ENCODE measurements at places on chromosomes 4 and X. TPM values are rescaled to one million over a fixed set of nuclear protein-coding genes. Genes with fewer than 3 reads are reported as not detected.

Gene CWH43
- total RNA-seq: not detected

Gene EREG
- 1.1 TPM for total RNA-seq

Gene DOK7
- 8.8 TPM for total RNA-seq

Gene RAB33A
- total RNA-seq: not detected

DNA sequence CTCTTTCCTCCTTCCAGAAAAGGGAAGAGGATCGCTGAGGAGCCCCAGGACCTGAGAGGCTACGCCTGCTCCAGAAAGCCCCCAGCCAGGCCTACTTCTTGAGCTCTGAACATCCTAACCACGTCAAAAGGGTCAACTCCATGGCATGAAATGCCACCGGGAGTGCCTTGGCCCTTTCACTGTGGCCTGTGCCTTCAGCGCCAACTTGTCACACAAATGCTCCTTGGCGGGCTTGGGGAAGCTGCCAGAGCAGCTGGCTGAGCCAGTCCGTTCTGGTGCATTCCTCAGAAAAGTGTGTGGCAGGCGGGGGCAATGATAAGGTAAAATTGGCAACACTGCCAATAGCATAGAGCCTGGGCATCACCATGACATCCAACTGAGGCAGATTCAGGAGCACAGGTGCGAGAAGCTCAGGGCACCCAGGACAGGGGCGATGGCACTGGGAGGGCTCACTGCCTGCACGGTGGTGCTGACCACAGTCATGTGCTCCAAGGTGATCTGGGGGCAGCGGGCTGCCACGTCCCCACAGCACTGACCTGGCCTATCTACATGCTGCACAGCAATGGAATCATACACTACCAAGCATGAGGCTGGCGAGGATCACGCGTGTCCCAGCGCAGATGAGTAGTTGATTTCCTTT lies 12.1 kb upstream of the TREX2 start:
- no peak for DNase-seq

DNA sequence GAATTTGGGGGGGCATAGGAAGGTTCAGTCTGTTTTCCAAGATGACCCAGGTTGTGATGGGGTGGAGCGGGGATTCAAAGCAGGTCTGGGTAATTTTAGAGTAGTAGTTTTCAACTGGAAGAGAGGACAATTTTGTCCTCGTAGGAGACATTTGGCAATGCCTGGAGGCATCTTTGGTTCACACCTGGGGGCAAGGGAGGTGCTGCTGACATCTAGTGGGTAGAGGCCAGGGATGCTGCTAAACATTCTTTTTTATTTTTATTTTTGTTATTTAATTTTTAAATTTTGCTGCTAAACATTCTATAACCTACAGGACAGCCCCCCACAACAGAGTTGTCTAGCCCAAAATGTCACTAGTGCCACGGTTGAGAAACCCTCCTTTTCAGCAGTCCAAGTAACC lies 1.9 kb downstream of the RAB9A start:
- DNase-seq: no peak

- DNase-seq: no peak
Observed at GRCh38 chr4:38386005-38386551, 277.9 kb upstream of the KLF3 start.

DNA sequence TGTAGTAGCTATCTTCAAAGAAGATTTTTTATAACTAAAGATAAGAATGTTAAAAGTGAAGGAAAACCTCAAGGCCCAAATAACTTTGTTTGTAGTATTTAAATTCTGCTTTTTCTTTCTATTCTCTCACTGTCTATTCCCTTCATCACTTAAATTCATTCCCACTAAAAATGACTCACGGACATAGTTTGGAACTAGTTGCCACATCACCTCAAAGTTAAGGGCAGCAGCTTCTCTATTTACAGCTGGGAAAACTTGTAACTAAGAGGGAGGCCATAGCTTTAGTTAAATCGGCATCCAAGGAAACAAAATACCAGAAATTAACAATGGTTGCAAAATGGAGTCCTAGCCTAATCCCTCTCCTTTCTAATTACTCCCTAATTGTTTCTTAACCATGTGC lies 325.4 kb upstream of the MAGEB2 start:
- DNase-seq: no peak

GRCh38 chr4:8191136-8191747 lies 7.8 kb upstream of the SH3TC1 start:
- no peak for DNase-seq

GRCh38 chr4:145734576-145735346 lies 54.8 kb downstream of the C4orf51 start:
- DNase-seq: peak; percentile 88

DNA sequence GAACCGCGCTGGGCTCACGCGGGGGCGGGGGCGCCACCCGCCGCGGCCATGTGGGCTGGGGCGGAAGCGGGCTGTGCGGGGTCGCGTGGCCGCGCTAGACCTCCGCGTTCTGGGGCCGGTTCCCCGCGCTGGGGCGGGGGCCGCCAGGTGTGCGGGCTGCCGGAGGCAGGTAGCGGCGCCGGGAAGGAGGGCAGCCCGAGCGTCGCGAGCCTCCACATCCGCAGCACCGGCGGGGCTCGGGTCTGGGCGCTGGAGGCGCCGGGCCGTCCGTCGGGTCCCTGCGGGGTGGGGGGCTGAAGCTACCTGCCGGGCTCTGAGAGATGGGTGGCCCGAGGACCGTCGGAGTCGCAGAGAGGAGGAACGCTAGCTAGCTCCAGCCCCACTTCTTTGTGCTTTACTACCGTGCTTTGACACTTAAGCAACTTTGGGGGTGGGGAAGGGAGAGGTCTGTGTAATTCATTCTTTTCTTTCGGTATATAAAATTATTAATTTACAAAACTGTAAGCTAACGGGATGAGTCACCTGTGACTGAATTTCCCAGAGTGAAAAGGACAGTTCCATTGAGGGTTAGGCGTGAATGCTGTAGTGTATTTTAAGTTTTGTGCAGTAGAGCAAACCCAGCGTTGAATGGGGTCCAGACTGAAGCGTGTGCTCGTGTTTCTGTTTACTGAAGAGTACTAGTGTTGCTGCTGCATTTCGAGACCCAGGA lies 689 bp downstream of the METAP1 start:
- no peak for DNase-seq

DNA sequence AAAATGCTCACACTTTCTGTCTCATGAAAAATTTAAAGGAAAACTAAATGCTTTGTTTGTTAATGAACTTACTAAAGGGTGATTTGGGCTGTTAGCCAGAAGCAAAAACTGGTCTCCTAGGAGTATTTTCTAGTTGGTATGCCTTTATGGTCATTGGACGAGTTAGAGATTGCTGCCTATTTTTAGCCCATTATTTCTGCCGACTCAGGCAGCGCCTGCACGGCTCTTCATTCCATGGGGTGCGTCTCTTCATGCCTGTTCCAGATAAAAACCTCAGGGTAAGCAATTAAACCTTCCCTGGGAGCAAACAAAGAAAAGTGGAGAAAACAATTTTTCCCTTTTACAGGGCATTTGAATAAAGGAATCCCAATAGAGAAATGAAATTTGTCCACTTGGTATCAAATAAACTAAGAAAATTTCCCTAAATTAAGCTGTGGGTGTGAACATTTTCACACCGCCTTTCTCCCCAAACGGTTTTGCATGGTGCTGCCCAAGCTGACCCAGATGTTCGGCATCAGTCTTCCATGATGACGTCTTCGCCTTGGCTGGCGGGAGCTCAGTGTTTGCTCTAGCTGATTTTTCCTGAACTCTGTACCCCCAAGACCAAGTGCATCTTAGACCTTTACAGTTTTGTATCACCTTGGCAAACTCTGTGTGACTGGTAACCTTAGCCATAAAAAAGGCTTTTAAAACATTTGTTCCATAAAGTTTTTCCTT lies 61.7 kb upstream of the ADGRG2 start:
- no peak for DNase-seq
